KG1 (cell line): ENCODE measurements at places on chromosomes 11 and 22.

- DNase-seq: no peak
These were observed 7.5 kb downstream of the CRYBB1 start for GRCh38 chr22:26610072-26610958.

DNA sequence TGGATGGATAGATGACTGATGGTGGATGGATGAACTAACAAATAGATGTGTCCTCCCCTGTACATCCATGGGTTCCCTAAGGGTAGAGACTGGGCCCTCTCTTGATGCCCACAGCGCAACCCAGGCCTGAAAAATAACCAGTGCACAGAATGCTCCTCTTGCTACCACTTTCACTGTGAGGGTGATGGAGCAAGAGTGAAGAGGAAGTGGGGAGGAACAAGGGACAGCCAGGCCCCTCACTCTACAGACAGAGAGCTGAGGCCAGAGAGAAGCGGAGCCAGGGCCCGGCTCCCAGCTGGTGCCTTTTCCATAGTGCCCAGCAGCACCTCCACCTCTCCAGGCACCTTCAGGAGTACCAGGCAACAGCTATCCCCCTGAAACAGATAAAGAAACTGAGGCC lies 67.7 kb downstream of the THAP12 start:
- DNase-seq: no peak

GRCh38 chr11:64864473-64865285 lies 13.7 kb downstream of the EHD1 start:
- no peak for DNase-seq

GRCh38 chr22:24156141-24156912 lies 25.0 kb upstream of the SUSD2 start:
- peak; percentile 71 for DNase-seq

DNA sequence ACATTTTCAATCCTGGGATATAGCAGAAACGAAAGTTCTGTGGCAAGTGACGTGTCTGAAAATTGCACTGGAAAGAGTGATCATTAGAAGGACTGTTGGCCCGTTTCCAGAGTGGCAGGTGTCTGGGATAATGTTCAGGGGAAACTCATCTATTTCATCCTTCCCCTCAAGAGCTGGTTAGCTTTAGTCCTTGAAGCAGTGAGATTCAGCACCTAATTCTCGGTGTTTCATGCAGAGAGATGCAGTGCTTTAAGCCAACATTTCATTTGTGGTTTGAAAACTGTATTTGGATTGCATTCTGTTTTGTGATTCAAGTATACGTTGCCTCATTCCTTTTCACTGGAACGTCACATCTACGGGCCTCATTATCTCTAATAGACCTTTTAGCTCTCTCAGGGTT lies 205.0 kb upstream of the RAG2 start:
- no peak for DNase-seq

DNA sequence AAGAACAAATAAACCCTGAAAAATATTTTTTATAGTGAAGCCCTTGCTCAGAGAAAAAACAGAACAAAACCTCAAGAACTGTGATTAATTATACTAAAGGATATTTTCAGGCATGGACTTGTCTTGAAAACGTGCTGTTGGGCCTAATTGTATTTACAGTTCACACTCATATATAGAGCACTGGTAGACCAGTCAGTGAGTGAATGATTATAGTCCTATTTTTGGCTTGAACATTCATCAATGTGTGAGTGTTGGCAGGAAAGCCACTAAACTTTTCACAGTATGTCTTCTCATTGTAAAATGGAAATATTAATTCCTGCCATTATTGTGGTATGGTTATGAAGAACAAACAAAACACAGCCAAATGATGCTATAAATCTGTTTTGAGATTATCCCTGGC lies 462.8 kb downstream of the KCNA4 start:
- DNase-seq: no peak

DNA sequence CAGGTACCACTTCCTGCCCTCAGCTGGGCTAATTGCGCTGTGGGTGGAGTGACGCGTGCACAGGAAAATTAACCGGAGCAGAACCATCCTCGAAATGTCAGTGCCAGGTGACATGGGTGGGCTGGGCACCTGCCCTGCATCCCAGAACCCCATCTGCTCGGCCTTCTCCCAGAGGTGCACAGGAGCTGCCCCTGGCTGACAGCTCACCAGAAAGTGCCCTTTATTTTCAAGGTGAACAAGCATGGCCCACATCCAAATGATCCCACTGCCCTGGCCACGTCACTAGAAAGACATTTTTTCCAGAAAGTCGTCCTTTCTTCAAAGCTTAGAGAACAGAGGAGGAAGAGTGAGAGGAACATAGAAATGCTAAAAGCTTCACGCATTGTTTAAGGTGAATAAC lies 4.1 kb upstream of the ELFN2 start:
- no peak for DNase-seq

DNA sequence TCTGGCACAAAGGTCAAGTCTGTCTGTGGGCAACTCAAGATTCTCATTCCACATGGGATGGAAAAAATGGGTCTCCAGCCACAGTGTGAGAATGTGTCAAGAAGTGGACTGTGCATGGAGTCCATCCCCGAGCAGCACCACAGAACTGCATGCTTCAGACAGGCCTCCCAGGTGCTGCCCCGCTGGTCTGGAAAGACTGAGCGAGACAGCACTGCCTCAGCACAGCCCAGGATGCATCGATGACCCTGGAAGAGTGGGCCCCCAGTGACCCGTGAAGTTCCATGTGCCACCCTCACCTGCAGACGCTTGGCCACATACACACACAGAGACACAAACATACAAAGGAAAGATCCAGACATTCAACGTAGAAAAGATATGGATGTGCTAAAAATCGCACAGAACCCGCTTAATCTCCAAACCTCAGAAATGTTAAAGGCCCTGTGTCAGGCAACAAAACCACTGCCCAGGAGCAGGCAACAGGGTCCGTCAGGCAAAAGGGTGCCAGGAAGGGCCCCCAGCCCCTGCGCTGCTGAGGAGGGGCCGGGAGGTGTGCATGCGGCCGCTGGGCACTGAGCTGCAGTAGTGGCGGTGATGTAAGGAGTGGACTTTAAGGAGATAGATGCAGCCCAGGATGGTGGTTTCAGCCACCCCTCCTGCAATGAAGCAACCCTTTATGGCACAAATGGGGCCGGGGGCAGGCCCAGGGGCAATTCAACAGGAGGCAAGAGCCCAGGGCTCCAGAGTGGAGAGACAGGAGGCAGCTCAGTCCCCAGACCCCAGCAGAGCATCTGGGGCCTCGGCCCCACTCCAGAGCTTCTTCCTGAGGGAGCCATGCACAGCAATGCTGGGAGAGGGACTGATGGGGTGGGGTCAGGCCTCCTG lies 84.7 kb downstream of the DGCR2 start:
- DNase-seq: no peak

DNA sequence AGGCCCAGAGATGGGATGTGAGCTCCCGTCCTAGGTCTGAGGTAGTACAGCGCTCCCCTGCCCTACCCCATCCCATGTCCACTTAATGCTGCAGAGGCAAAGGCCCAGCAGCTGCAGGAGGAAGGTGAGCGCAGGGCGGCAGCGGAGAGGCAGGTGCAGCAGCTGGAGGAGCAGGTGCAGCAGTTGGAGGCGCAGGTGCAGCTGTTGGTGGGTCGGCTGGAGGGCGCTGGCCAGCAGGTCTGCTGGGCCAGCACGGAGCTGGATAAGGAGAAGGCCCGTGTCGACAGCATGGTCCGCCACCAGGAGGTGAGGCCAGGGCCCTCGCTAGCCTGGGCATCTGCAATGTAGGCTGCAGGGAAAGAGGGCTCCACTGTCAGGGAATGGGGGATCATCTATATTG lies 15.2 kb downstream of the CCDC157 start:
- no peak for DNase-seq

GRCh38 chr22:47628477-47629272 lies 866.2 kb downstream of the TBC1D22A start:
- no peak for DNase-seq

- DNase-seq: no peak
These were observed 568.7 kb downstream of the ETS1 start for GRCh38 chr11:128018692-128019091.

DNA sequence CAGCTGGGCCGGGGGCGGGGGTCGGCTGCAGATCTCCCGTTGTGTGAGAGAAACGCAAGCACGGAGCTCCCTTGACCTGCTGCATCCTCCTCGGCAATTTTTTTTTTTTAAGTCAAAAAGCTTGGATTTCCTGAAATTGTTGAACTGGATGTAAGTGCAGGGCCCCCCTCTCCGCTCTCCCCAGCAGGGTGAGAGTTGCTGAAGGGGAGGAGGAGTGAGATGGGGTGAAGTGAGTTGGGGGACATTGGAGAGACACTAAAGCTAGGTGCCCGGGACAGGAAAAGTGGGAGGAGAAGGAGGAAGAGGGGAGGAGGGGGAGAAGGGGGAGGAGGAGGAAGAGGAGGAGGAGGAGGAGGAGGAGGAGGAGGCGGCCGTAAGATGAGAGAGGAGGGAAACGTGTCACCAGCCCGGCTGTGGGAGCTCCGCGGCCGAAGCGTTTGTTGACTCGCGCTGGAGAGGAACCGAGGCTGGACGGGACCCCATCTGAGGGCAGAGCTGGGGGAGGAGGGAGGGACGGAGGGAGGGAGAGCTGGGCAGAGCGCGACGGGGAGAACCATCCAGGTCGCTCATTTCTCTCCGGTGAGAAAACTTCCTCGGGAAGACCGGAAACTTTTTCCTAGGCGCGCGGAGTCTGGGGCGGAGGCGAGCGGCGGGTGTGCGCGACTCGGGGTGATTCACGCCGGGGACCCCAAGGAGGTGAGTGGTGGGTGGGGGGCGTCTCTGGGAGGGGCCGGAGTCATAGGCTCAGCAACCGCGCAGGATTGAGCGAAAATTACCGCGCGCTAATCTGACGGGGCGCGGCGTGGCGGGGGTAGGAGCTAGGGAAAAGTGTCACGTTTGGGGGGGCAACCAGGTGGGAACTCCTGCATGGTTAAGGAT lies 80.2 kb downstream of the PRR5L start:
- no peak for DNase-seq

DNA sequence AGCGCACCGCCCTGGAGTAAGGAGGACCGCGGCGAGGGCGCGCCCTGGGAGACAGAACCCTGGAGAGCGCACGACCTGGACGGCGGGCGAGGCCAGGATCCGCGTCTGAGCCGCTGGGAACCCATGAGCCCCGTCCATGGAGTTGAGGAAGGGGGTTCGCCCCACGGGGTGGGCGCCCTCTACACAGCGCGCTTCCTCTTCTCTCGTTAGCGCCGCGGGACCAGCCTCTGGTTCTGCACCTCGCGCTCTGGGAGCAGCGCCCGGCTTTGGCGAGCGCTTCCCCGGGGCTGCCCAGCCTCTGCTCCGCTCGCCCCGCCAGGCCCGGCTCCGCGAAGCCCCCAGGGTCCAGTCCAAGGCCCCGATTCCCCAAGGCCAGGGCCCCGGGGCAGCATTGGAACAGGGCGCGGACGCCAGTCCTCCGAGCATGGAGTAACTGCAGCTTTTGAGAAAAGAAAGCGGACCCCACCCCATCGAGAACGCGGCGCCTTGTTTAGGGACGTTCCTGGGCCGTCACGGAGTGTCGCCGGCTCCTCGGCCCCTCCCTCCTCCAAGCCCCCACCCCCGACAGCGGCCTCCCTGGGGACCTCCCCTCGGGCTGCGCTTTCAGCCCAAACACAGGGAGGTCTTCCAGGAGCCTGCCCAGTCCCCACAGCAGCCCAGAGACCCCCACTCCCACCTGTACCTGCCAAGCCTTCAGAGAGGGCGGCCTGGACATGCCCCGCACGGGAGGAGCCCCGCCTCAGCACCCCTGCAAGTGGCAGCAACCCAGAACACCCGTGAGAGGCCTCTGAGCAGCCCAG lies 56.2 kb downstream of the BRD1 start:
- no peak for DNase-seq

DNA sequence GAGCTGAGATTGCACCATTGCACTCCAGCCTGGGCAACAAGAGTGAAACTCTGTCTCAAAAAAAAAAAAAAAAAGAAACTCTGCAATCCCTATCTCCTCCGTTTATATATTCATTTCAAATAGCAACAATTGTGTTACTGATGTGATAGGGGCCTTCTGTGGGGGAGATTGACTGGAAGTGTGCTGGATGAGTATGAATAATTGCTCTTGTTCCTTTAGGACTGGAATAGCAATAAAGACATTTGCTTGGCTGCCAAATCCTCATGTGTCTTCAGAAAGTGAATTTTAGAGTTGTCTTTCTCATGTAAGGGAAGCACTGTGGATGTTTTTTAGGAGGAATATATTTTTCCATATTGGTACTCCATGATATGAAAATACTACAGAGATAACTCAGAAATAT lies 21.1 kb upstream of the ME3 start:
- no peak for DNase-seq

GRCh38 chr11:121554552-121554951 lies 101.8 kb upstream of the SORL1-AS1 start:
- DNase-seq: no peak
